NCI-H460 (cell line): ENCODE measurements at places on chromosomes 2 and 18. TPM values are rescaled to one million over a fixed set of nuclear protein-coding genes. Genes with fewer than 3 reads are reported as not detected.

The MAPRE2 gene
- total RNA-seq: 10.5 and 12.0 TPM in 2 replicates

The ANKRD30B gene
- not detected in 2 replicates for total RNA-seq

The IL1F10 gene
- total RNA-seq: not detected in 2 replicates

The HRH4 gene
- 0.12 and 0.29 TPM in 2 replicates for total RNA-seq

The C2orf80 gene
- not detected in 2 replicates for total RNA-seq

The TSPYL6 gene
- not detected in 2 replicates for total RNA-seq

The EEF1B2 gene
- 1,212 and 1,353 TPM in 2 replicates for total RNA-seq

The ZFP36L2 gene
- total RNA-seq: 5.7 and 6.9 TPM in 2 replicates

The CCDC150 gene
- total RNA-seq: 7.9 and 14.6 TPM in 2 replicates

DNA sequence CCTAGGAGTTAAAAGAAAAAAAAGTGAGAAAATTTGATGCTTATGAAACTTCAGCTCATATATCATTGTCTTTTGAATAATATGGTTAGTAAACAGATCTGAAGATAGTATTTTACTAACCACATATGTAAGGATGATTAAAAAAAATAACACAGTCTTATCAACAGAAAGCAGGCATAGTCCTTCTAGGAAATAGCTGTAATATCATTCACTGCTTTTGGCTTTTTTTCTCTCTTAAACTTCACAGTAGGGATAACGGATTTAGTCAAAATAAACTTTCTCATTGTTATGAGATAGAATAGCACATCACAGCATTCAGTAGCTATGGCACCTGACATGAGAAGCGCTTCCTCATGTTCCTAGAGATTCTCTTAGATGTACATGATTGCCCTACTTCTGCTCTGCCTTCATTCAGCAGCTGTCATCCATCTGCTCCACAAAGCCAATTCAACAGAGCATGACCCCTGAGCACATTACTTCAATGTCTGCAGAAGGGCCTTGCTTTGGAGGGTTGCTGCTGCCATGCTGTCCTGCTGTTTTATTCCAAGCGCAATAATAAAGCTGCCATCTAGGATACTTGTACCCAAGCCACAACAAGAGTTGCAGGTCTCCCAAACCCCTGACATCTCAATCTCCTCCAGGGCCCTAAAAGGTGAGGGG is 67.0 kb downstream of the TTC21B start:
- no peak for DNase-seq

DNA sequence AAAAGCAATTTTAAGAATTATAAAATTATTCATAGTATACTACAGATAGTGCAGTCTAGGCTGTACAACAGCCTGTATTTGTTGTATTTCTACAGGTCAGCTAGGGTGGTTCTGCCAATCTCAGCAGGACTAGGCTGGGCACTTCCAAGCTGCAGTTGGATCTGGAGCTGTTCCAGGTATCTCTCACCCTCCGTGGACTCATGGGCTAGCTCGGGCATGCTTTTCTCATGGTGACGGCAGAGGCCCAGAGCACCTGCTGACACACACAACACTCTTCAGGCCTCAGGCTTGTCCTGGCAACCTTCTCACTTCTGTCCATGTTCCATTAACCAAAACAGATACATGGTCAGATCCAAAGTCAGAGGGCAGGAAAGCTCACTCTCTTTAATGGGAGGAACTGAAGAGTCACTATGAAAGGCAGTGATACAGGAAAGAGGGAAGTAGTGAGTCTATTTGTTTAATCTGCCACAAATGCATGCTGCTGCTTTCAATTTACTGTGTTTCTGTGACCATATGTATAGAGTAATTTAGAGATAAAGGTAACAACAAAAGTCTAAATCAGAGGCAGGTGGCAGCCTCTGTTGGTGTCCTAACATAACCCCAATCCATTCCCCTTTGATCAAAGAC is 462.4 kb upstream of the ACVR2A start:
- no peak for DNase-seq

GRCh38 chr18:41767960-41768359 is 187.1 kb upstream of the PIK3C3 start:
- DNase-seq: no peak

- no peak for DNase-seq
These were observed 56.5 kb downstream of the CIB4 start for GRCh38 chr2:26584656-26585055.

DNA sequence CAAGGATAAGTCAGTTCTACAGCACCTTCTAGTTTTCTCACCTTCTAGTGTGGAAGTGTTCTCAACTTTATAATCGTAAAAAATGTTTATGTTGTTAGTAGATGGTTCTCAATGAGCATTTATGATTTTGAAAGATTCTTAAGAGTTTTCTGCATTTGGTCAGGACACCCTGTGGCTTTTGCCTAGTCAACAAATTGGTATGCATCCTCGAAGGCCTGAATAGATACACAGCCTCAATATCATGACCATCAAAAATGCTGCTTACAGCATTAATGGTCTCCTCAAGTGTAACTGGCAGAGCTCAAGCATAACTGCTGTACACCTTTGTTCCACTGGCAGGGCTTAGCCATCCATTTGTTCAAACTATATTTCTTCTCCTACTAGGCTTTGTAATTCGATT is 96.7 kb downstream of the CRACDL start:
- no peak for DNase-seq

DNA sequence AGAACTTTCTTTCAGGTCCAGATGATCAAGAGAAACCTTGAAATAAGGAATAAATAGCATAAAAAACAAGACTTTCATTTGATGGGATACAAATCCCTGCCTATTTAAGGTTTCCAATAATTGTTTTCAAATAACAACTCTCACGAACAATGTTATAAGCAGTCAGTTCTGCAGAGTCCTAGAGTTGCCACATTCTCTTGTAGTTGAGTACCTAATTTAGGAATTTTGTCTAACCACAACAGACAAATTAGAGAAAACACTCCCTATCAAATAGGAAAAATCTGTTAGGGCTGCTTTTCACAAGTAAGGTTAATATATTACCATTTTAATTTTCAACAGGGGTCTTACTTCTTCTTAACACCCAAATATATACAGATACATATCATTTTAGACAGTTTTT is 130.1 kb upstream of the CDH20 start:
- DNase-seq: no peak

DNA sequence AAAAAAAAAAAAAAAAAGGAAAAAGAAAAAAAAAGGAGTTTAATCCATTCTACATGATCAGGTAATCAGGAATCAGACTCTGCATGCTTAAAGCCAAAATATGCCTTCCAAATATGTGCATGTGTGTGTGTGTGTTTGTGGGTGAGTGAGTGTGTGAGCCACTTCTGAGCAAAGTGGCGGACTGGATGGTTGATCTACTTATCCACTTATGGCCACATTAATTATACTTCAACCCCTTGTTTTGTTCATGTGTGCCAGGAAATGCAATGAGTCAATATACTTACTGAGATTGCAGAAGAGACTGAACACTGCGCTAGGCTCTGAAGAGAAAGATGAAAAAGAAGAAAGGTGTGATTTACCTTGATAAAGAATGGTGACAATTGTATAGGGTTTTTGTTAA is 586.5 kb upstream of the NXPH2 start:
- DNase-seq: no peak

GRCh38 chr2:145186303-145186702 is 666.4 kb upstream of the ZEB2 start:
- no peak for DNase-seq

DNA sequence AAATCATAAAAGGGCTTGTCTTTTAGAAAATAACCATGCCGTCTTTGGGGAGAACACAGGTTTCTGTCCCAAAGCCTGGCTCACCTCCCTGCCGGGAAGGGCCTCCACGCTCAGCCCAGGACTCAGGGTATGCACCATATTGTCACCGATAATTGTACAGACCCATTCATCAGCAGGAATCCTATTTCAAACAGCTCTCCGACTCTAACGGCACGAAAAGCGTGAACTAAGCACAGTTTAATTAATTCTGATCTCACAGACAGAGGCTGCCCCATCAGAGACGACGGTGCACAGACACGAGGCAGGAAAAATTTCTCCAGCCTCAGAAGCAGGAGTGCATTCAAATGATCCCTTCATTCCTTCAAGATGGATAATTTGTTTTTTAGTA is 276.2 kb downstream of the MYCN start:
- DNase-seq: no peak

DNA sequence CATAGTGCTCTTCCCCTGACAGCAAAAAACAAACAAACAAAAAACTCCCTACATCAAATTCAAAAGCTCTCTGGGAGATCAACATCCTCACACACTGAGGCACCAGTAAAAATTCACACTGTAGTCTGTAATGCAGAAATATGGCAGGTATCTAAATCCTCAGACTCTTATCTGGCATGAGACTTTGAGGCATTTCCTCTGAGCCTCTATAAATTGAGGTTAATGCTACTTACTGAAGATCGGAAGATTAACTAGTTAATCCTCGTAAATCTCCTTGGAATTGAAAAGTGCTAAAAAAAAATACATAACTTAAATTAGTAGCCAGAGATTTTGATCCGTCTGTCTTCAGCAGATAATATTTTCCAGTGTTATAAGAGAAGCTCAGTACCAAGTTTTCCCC is 65.0 kb downstream of the AP1S3 start:
- DNase-seq: no peak

DNA sequence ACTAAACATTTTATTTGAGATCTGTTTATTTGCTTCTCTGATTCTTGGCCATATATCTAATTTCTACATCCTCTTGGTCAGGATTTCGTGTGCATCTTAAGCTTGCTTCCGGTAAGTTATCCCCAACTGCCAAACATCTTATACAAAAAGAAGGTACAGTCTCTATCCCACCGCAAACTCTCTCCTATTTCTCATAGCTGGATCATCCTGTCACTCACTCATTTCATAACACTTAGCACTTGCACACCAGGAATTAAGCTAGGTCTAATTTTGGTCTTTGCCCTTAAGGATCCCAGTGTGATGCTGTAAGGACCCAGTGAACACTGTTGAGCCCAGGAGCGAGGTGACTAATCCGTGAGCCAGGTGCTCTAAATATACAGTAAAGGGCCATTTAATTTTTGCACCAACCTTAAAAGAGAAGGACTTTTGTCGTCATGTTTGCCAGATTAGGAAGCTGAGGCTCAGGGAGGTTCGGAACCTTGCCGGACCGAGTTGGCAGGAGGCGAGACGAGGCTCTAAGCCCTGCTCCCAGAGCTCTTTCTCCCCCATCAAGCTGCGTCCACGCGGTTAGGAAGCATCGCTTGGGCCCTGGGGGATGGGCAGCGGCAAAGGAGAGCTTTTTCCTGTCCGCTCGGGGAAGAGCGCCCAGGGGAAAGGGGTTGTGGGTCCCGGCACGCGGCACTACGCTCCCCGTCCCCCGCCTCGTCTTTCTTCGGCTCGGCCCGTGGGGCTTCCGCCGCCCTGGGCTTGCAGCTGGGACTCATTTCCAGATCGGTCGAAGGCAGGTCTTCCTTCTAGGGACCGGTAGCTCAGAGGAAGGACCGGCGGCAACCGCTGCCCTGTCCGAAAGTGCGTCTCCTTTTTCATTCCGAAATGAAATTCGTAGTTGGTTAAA is 4.1 kb upstream of the ITPRIPL1 start:
- DNase-seq: peak; percentile 32

- DNase-seq: no peak
These were observed 117.5 kb downstream of the ATP9B start for GRCh38 chr18:79186649-79187048.

- no peak for DNase-seq
These were observed 165.0 kb upstream of the NCKAP5 start for GRCh38 chr2:133732982-133733900.

GRCh38 chr2:11357428-11357972 is 13.1 kb upstream of the ROCK2 start:
- no peak for DNase-seq

DNA sequence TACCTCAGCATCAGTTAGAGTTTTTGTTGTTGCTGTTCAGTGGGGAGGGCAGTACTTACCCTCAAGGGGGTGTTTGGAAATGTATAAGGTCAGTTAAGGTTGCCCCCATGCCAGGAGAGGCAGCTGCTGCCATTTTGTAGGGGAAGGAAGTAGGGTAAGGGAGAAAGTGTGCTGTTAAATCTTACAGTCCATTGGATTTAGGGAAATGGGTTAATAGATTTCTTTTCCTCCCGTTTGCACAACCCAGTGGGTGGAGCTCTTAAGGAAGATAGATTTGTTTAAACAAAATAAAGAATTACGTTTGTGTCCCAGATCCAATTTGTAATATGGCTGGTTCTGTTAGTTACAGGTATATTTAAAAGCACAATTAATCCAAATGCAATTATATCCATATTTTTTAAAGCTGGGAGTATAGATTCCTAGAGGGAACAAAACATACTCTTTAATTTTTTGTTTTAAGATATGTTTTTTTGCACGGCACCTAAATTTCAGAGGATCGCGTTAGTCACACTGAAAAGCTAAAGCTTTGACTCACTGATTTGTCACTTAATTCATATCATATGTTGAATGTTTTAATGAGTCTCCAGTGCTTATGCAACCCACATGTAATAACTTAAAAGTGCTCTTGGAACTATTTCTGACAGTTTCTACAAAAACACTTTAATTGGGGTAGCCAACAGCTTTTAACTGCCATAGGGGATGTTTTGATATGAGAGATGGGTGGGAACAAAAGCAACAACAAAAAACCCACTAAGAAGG is 9.0 kb upstream of the CWC22 start:
- DNase-seq: peak; percentile 36

- no peak for DNase-seq
These were observed 17.0 kb upstream of the ANKRD44 start for GRCh38 chr2:197327472-197328098.

DNA sequence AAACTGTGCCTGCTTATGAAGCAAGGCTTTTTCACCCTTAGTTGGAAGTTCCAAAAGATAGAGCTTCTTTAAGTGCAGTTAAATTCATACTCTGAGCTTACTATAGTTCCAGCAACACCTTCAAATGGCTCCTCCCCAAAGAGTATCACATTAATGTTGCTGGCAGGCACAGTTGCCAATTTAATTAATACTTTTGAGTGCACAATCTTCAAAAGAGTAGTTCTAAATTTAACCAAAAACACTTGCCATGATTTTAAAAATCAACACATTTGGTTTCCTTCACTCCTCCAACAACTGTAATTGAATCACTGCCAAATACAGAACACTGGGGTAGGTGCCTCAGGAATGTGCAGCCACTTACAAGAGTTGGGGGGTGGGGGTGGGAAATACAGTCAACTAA is 150.6 kb upstream of the UBE2E3 start:
- DNase-seq: no peak

- DNase-seq: no peak
These were observed 21.5 kb upstream of the NABP1 start for GRCh38 chr2:191656391-191656790.

DNA sequence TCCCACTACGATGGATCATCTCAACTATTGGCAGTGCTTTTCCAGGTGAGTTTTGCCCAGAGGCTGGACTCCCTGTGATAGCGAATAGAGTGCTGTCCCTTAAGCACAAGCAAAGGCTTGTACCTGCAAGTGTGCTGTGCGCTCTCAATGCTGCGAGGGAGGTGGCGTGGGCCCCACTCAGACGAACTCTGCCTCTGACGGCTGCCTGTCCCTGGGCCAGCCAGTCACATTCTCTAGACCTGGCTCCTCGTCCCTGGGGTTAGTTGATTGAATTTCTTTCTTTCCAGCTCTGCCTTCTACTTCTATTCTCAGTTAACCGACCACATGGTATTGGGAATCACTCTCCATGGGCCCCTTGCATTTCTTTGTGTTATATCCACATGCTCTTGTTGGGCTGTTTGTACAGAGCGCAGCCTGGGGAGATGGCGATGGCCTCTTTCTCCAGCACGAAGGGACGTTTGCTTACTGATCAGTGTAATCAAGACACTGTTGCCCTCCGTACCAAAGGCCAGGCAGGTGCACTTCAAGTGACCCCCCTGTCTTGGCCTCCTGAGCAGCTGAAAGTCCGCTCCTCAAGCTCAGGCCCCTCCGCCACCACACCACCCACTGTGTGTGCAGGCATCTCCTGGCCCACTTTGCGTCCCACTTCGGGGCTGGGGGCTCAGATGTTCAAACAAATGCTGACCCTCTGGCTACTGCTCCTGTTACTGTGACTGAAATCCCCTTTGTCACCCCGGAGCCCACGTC is 151.3 kb downstream of the ZNF236 start:
- no peak for DNase-seq

- DNase-seq: no peak
These were observed 73.3 kb upstream of the TAF1B start for GRCh38 chr2:9770006-9770307.
